ENCODE measurements at places on chromosomes 2 and 18. TPM values are rescaled to one million over a fixed set of nuclear protein-coding genes. Genes with fewer than 3 reads are reported as not detected.

GRCh38 chr2:142769761-142770160, 107.7 kb upstream of the KYNU start:
- no peak for DNase-seq

GRCh38 chr2:26086779-26087178, 52.9 kb downstream of the RAB10 start:
- no peak for DNase-seq

DNA sequence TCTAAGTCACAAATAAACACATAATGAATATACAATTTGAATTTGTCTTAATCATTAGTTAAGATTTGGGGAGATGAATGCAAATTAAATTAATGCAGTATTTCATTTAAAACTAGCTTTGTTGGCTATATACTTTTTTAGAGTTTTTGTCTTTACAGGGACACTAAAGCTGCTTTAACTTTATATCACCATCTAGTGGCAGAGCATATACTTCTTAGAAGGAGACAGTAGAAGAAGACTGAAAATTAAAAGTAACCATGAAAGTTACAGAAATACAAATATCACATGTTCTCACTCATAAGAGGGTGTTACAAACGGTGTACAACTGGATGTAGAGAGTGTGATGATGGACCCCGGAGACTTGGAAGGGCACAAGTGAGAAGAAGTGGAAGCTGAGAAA, 268.3 kb upstream of the NETO1 start:
- peak; percentile 0 for DNase-seq

- no peak for DNase-seq
Measured at GRCh38 chr2:75612108-75612861, 34.3 kb upstream of the MRPL19 start.

GRCh38 chr2:88443353-88443938, 9.0 kb downstream of the FOXI3 start:
- DNase-seq: no peak

DNA sequence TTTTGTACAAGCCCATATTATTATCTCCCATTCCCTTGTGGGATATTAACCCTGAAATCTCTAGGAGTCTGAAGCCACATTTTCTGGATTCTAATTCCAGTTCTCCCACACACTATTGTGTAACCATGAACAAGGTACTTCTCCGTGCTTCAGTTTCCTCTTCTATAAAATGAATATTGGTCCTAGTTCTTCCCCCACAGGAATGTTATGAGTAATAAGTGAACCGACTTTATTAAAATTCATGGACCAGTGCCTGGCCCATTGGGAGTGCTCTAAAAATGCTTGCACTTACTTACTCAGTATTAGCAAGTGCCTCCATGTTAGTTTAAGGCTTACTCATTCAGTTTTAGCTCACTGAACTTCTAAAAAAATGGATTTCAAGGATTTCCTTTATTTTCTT, 1.4 kb upstream of the ACMSD start:
- DNase-seq: no peak

GRCh38 chr2:1024981-1025380, 74.3 kb downstream of the SNTG2 start:
- no peak for DNase-seq

- peak; percentile 9 for DNase-seq
Measured at GRCh38 chr18:39053571-39053970, 1488.0 kb upstream of the CELF4 start.

- no peak for DNase-seq
Measured at GRCh38 chr18:6982398-6982797, 135.2 kb downstream of the LAMA1 start.

DNA sequence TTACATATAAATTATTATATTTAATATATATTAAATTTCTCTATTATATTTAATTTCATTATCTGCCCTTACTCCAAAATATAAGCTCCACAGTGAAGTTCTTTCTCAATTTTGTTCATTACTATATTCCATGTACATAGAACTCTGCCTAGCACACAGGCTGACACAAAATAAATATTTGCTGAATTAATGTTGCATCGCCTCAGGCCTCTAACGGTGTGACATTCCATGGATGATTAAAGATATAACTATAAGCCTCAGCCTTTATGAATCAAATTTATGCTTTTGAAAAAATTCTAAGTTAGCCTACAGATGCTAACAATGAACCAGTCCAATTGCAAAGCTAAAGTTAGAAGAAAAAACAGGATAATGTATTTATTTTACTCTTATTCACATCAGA, 1337.2 kb upstream of the NRXN1 start:
- no peak for DNase-seq

DNA sequence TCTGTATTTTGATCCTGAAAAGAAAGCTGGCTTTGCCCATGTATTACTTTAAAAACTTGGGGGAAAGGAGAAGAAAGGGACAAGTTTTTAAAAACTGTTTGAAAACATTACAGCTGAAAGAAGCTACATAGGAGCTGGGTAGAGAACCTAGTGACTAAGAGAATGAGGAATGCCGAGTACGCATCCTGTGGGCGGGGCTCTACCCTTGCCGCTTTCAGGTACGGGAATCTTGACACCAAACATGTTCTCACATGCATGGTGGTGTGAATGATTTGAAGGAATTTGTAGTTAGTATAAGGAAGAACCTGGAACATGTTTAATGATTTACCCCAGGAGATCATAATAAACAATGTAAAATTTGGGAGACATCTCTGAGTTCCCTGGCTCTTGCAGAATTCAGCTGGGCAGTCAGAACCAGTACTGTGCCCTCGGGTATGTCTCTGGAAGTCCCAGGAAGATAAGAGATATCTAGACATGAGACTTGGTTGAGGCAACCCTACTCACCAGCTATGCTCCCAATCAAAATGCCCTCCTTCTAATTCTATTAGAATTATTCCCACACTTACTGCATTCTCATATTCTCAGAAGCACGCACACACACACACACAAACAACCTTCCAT, 16.5 kb upstream of the TGFA start:
- DNase-seq: peak; percentile 12

GRCh38 chr2:150981826-150982225, 279.8 kb downstream of the RBM43 start:
- DNase-seq: no peak

- DNase-seq: no peak
Measured at GRCh38 chr2:106638043-106638442, 150.9 kb downstream of the CD8B2 start.

DNA sequence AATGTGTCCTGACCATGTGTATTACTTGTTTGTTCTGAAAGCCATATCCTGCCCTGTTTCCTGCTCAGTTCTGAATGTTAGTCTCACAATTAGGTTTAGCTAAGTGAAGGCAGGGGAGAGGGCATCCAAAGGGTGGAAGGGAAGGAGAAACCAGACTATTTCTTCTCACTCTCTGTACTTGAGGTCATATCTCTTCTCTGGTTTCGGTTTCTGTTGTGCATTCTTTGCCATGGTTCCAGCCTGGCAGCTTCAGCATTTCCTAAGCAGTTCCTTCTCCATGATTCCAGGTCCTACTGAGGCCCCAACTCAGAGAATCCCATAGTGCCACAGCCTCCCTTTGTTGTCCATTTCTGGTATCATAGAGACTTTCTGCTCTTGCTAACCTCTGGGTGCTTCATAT, 40.3 kb upstream of the HNMT start:
- DNase-seq: peak; percentile 10

DNA sequence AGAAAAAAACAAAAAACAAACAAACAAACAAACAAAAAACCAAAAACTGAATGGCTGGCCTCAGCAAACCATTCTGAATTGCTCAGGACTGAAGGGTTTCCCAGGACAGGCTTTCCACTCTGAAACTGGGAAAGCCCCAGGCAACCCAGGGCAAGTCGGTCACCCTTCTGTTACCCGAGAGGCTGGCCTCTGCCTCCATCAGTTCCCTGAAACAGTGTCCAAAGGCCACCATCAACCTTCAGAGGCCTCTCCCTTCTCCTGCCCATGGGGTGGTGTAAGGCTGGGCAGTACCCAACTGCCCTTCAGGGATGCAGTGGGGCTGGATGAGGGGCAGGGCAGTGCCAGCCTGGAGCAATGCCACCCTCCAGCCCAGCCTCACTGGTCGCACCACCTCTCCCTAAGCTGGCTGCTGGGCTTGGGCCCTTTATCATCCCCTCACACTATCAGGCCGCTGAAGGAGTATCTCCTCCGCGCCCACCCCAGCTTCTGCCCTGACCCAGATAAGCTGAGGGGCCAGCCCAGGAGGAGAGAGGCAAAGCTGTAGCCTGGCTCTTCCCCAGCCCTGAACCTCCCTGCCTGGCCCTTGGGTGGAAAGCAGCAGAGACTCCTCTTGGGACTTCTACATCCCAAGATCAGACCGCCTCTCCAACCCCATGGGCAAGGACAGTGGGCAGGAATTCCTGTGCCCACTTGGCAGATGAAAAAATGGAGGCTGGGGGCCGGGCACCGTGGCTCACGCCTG, 35.9 kb downstream of the ZFP36L2 start:
- no peak for DNase-seq

DNA sequence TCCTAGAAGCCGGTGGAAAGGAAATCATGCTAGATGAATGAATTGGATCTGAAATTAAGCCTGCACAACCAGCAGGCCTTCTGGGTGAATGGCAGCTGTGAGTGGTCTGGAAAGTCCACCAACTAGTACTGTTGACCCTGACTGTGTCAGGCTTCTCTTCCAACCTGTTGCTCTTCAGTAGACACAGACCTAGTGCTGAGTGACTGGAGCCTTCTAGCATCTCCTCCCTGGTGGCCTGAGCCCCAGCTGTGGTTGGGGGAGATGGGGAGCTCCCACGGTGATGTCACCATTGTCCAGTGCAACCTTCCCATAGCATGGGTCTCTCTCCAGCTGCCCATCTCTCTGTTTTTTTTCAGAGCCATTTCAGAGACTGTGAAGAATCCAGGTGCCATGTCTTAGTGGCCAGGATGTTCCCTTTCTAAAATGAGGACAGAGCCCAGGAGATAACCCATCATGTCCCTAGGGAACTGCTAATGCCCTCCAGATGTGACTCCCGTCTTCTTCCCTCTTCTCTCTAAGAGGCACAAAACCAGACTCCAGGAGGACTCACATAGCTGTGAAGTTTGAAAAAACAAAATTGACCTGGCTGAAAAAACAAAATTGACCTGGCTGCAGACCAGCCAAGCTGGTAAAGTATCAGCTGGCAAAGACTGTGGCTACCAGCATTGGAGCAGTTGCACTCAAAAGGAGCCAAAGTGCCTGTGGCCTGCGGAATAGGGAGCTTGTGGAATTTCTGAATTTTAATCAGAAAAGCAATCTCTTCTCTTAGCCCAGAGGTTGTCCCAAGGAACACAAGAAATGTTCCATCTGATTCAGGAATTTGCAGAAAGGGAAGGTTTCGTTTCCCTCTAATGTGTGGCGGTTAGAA, 67.4 kb upstream of the RPL31 start:
- DNase-seq: no peak

- DNase-seq: no peak
Measured at GRCh38 chr2:63572001-63572400, 16.3 kb downstream of the WDPCP start.

Gene FRZB
- 0.68 TPM for total RNA-seq

Gene ABCG8
- not detected for total RNA-seq

Gene UGT1A3
- not detected for total RNA-seq

Gene ONECUT2
- total RNA-seq: under 0.01 TPM

Gene LINC00305
- total RNA-seq: not detected

Gene HDAC4
- 25.2 TPM for total RNA-seq

Gene SP5
- total RNA-seq: not detected

All from dermis blood vessel endothelial cell (primary cell).